NCI-H524 treated with DMSO at 0.1 percent for 48 hours (cell line): ENCODE measurements at places on chromosomes 13 and 19.

- DNase-seq: no peak
Measured at GRCh38 chr13:71254384-71254783, 612.6 kb downstream of the DACH1 start.

DNA sequence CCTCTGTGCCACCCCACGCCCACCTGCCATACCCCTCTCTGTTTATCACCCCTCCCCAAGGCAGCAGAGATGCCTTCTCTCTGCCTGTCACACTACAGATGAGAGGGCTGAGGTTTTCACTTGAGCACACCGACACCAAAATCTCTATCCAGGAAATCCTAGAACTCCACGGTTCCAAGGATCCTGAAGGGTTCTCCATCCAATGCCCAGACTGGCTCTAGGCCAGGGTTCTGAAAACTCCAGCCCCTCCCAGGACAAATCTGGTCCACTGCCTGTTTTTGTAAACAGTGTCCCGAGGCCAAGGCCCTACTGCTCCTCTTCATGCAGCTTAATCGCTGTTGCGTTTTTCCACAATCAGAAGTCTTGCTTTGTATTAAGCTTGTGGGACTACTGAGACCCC, 20.1 kb downstream of the TLE2 start:
- no peak for DNase-seq

GRCh38 chr19:19021115-19021514, 12.2 kb downstream of the SUGP2 start:
- no peak for DNase-seq

DNA sequence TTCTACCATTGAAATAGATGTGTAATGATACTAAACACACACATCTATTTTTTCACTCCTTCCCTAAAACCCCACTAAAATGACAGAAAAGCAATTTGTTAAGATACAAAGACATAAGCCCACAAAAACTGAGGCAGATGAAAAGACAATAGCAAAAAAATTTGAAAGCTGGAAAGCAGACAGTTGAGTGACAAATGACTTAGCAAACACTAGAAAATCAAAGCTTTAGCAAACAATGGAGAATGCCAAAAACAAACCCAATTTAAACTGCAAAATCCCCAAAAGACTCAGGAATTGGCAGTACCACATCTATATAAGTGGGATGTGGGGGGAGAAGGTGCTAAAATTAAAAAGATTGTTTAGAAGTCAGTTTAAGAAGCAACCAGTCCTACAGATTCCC, 9.5 kb downstream of the TSC22D1 start:
- DNase-seq: no peak

- no peak for DNase-seq
Measured at GRCh38 chr19:57096685-57097361, 23.0 kb upstream of the USP29 start.

DNA sequence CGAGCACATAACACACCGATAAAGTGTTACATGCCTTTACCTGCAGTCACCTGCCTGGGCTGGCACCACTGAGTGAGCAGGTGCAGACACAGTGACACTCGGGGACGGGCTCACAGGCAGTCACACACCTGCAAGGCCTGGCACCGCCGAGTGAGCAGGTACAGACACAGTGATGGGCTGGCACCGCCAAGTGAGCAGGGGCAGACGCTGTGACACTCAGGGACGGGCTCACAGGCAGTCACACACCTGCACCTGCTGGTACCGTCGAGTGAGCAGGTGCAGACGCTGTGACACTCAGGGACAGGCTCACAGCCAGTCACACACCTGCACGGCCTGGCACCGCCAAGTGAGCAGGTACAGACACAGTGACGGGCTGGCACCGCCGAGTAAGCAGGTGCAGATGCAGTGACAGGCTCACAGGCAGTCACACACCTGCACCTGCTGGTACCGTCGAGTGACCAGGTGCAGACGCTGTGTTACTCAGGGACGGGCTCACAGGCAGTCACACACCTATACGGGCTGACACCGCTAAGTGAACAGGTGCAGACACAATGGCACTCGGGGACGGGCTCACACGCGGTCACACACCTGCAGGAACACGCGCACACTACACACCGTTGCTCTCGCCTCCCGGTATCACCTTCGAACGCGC, 470 bp downstream of the ZNF835 start:
- no peak for DNase-seq

DNA sequence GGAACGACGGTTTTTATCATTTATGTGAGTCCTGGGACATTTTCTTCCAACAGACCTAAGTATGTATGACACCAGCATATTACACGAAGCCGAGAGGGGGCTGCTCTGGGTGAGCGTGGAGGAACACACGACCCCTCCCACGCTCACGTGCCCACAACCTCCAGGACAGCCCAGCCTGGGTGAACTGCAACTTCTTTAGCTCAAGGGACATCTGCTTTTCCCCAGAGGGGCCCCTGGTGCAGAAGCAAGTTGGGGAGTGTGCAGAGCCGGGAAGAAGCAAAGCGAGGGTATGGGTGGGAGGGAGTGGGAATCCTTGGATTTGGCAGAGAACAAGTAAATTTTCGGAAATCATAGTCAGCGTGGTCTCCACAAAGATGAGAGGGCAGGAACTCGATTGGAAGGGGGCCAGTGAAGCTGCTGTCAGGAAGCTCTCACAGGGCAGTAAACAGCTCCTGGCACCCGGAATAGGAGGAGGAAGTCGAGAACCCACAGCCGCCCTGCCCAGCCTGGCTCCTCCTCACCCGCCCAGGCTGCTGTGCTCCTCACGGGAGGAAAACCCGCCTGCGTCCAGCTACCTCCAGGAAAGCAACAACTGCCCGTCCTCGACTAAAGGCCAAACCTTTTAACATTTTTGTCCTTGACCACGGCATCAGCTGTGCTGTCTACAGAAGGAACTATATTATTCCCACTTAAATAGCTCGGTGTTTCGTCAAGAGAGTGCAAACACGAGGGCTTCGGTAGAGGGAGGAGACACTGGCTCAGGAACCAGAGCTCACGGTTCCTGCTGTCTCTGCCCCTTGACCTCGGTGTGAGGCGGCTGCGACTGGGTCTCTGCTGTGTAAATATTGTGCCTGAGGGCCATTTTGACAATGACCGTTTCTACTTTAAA, 17.2 kb upstream of the CFAP97D2 start:
- no peak for DNase-seq

- no peak for DNase-seq
Measured at GRCh38 chr19:50663482-50663790, 14.2 kb downstream of the C19orf81 start.

GRCh38 chr19:13060233-13060963, 42.3 kb downstream of the LYL1 start:
- DNase-seq: no peak
